NCI-H1436 treated with DMSO at 0.1 percent for 48 hours (cell line): ENCODE measurements at places on chromosomes 3 and 15.

GRCh38 chr3:187236962-187237361 lies 39.7 kb downstream of the RTP1 start:
- no peak for DNase-seq

GRCh38 chr3:140199008-140199407 lies 264.0 kb downstream of the CLSTN2 start:
- DNase-seq: no peak

DNA sequence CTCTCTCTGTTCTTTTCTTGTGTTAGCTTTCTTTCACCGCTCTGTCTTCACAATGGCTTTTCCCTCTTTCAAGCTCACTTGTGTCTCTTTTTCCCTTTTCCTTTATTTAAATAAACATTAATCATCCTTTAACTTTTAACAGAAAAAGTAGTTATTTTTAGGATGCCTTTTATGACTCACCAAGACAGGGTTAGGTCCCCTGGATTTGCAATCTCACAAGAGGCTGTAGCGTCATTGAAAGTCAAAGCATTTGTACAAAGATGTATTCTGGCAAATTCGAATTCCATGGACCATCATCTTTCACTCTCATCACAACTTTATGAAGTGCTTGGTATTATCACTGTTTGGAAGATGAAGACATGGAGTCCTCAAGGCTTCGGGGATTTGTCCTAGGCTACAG lies 34.8 kb upstream of the MCTP2 start:
- DNase-seq: no peak

- DNase-seq: no peak
Measured at GRCh38 chr15:67777773-67778172, 47.5 kb upstream of the SKOR1 start.

DNA sequence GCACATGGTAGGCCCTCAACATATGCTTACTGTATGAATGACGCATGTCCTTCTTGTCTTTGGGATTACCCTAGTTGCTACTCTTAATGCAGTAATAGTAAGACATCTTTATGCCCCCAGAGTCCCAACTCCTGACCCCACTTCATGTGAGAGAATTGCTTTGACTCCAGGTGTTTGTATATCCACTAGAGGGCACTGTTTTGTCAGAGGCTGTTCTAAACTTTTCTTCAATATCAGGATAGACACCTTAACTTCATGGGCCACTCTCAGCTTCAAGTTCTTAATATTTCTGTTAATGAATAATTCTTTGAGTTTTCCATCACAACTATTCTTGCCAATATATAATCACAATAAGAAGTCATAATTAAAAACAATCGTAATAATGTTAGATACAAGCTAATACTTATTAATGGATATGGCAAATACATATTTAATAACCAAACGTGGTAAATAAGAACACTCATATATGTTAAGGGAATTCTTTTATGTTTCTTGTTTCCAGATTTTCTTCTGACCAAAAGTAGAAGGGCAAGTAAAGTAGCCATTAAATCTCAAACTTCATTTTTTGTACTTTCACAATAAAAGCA lies 337.2 kb upstream of the DNAJC19 start:
- no peak for DNase-seq

DNA sequence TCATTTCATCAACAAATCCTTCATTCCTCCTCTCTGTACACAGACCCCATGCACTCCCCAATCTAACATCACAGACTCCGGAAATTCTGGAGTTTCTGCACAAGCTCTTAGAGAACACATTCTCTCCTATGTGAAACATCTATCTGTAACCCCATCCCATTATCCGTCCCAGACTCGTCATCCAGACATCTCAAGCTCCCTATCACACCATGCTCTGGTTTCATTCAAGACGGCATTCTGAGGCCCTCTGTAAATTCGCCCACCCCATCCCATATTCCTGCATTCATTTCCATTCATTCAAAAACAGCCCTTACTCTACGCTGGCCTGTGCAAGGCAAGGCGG lies 575 bp downstream of the LEO1 start:
- no peak for DNase-seq

GRCh38 chr3:171895291-171895690 lies 52.1 kb downstream of the TMEM212 start:
- no peak for DNase-seq

DNA sequence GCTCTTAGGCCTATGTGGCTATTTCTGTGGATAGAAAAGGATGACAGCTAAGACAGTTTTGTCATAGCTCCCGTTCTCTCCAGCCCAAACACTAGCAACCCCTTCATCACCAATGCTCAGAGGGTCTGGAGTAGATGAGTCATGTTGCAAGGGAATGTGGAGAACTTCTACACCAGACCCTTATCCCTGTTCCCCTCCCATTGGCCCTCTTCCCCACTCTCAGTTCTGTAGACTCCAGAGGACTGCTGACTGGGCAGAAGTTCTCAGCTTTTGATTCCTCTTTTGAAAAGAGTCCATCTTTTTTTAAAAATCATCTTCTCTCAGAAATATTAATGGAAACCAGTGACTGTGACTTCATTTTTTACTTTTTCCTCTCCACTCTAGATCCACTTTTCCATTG lies 2.4 kb upstream of the MYZAP start:
- DNase-seq: no peak

GRCh38 chr3:15703346-15703745 lies 94.4 kb downstream of the ANKRD28 start:
- no peak for DNase-seq

DNA sequence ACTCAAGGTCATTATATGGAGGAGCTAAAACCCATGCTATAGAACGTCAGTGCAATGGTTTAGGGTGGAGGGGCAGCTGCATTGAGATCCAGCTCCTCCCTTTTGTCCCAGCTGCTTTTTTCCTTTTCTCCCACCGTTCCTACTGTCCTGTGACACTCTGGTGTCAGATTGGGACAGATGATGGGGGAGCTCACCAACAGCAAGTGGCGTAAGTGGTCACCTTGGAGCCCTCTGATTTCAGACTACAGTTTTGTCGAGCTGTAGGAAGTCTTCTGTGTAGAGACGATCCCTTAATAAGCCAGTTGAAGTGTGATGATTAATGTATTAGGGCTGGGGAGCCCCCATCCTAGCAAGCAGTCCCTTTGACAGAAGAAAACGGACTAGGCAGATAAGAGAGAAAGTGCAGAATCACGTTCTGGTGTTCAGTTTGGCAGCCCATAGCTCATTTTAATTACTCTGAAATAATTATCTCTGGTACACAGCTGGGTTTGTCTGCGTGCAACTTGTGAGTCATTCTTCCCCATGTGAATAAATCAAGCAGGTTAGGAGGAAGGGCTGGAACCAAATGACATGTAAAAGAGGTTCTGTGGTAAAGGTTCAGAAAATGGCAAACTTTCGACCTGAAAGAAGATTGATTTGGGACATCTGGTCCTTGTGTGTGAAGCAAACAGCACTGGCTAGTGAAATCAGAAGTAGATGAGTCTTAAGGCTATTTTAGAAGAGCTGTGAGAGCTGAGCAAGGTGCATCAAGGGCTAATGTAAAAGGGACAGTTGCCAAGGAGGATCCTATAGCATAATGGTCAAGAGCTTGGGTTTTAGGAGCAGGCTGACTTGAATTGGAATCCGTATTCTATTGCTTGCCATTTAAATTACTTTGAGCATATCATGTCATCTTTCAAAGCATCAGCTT lies 241.4 kb downstream of the EDEM1 start:
- DNase-seq: no peak

DNA sequence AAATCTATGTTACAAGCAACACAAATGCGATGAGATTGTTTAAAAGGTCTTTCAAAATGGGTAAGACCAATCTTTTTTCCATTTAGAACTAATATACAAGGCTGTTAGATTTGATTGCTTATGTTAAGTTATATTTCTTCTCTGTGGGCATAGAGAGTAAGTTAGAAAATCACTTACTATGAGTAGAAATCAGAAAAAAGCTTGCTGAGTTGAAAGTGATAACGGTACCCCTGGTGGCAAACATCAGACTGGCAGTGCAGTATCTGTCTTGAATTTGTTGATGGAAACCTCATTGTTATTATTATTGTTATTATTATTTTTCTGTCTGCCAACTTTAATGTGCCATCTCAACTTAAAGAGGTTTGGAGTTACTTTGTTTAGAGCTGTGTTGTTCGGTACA lies 12.4 kb downstream of the CLDN11 start:
- DNase-seq: no peak

GRCh38 chr15:29270169-29270955 lies 740 bp upstream of the NSMCE3 start:
- no peak for DNase-seq

DNA sequence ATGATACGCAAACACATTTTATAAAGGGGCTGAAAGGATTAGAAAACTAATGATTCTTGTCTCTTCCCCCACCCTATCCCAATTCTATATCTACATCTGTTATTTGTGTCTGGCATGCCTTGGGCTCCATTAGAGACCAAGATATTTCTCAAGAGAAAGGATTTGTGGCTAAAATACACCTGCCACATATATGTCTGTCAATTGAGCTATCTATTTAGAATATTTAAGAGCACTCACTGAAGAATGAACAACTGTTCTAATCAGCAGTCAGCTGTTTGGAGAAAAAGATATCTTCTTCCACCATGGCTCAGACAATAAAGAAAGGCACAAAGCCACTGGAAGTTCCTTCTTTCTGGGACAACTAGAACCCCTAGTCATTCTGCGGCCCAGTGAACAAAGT lies 61.7 kb upstream of the LRRN1 start:
- DNase-seq: no peak

DNA sequence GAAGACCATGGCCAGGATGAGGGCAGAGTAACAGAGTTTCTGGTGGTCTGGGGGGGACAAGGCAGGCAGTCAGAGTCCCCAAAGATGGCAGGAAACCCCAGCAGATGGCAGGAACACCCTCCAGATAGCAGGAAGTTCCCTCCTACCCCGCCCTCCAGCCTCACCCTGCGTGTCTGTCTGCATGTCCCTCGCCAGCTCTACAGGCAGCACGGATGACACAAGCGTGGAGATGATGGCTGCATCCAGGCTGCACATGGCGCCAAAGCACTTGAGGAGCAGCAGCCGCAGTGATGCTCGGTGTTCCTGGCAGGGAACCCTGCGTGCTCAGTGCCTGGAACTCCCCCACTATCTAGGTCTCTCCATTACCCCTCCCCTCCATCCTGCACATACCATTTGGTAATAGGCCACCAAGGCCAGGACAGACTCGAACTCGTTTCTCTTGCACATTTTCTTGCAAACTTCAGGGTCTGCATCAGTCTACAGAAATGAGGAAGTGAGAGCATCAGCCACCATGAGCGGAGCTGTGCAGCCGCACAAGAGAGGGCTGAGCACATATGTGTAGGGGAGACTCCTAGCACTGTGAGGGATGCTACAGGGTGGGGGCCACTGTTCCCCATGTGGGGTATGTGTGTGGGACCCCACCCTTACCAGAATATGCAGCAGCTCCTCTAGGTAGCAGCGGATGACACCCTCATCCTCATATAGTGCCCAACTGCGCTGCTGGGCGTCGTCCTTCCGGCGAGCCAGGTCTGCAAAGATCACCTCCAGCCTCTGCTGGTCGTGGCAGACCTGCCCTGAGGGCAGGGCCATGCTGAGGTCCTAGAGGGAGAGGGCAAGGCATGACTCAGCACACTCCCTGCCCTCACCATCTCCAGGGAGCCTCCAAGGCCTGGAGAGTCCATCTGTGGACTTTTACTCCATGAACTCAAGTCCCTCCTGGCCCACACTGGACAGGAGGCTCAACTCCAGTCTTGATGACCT lies 6.0 kb downstream of the NCKIPSD start:
- DNase-seq: no peak

- no peak for DNase-seq
Measured at GRCh38 chr3:110199588-110199943, 862.2 kb upstream of the DPPA4 start.

GRCh38 chr3:192831111-192831644 lies 86.5 kb downstream of the MB21D2 start:
- no peak for DNase-seq

DNA sequence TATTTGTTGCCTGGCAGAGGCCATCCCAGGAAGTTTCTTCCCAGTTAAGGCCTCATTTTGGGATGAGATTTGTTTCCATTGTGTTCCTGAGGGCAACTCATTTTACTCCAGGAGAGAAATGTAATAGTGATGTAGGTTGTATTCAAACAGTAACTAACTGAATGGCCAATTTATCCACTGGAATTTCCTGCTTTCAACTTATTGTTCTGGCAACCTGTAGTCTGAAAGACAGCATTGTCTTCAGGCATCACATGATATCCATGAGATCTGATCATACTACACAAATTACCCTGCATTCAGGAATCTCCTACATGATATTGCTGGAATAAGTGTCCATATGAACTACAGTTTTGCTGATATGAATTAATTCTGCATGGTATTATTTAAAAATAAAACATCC lies 79.5 kb upstream of the FGF7 start:
- no peak for DNase-seq

- DNase-seq: no peak
Measured at GRCh38 chr3:64586952-64587351, 100.8 kb downstream of the ADAMTS9 start.

- no peak for DNase-seq
Measured at GRCh38 chr15:78223396-78224022, 10.9 kb downstream of the ACSBG1 start.

DNA sequence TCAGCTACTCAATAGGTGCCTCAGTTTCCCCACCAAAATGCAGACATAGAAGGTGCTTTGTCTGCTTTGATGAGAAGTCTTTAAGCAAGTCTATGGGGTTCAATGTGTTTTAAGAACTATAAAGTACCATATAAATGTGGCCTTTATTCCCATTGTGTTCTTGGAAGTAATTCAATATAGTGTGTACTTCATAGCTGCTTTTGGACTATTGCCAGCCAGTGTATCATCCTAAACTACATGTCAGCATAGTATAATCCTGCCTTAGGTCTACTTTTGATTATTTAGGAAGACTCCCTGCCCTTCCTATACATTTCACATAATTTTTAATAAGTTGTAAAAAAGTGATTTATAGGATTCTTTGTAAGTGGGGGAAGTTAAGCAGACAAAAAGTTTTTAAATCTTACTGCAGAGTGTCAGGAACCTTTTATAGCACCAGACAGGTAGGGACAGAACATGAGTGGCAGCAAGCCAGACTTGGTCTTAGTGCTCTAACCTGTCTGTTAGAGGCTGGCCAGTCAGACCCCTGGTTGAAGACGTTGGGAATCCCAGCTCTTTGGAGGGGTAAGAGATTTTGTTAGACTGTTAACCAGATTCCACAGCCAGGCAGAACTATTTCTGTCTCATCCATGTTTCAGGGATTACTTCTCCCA lies 48.4 kb downstream of the MLH1 start:
- DNase-seq: no peak

DNA sequence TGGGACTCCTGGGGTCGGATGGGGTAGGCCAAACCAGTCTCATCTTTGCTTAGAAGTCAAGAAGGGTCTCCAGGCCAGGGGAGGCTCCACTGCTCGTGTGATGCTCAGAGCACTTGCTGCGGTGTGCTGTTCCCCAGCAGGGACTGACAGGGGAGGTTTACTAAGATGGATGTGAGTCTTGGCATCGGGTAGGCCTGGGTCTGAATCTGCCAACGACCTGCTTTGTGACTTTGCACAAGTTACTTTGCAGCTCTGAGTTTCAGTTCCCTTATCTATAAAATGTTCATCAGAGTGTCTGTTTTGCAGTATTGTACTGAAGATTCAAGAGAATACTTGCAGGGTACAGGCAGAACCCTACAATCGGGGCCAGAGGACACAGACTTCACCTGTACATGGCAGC lies 17.3 kb upstream of the CDCP1 start:
- DNase-seq: no peak

GRCh38 chr3:24389108-24390090 lies 105.3 kb downstream of the THRB start:
- no peak for DNase-seq

- DNase-seq: no peak
Measured at GRCh38 chr15:55281517-55282228, 7.9 kb downstream of the RAB27A start.
